Stimulated activated CD8-positive, alpha-beta memory T cell treated with anti-CD3 and anti-CD28 coated beads, Interleukin-4, amount 100 ng/mL, for 1 hour (primary cell): ENCODE measurements at places on chromosomes 1 and 21.

DNA sequence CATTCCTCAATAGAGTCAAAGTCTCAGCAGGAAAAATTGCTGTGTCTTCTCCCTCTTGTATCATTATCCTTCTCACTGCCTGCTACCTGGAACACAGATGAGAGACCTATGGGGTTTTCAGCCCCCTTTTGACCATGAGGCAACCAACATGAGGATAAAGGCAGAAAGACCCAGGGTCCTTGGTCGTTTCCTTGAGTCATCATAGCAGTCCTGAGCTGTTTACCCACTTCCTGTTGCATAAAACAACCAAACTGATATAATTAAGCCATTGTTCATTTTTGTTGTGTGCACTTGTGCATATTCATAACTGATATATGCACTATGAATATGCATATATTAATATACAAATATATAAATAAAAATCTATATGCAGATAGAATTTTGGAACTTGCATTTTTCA, 188.3 kb upstream of the MAP1LC3C start:
- no peak for DNase-seq

GRCh38 chr1:56821462-56821797, 2.2 kb upstream of the FYB2 start:
- no peak for DNase-seq

GRCh38 chr21:17370263-17370662, 142.6 kb upstream of the CXADR start:
- DNase-seq, result no peak

DNA sequence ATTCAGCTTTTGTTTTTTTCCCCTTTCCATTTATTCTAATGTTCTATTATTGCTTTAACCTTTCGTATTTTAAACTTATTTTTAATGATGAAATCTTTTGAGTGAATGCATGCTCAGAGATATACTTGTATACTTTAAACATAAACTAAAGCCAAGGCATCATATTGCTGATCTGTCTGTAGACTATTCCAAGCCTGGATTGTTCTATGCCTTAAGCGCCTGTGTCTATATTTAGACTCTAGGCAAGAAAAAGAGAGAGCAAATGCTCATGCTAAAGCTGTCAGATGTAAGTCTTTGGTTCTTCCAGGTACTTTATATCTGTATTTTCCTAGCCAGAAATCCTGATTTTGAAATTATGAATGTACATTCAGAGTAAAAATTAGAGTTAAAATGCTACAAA, 14.4 kb downstream of the SH3GLB1 start:
- DNase-seq, result no peak

DNA sequence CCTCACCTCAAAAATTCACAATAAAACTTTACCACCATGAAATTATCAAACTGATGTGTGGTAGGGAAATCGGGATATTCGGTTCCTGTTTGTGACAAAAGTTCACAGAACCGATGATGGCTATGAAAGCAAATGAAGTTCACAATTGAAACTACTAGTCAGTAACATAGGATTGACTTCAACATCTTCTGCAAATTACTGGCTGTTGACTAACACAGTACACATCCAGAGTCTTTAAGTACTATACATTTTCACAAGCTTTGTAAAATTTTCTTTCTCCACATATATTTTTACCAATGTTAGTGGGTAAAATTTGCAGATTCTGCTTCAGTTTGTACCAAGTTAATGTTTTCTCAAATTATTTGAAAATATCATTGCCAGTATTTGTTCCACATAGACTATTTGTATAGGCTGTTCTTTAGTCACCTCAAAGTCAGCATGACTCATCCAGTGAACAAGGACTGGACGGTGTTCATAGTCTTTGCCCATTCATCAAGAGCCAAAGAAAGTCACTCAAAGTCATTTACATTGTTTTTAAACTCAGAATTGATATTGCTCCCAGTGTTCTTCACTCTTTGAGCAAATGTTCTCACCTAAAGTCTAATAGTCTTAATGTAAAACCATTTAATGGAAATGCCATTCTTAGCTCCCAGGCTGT, 213.4 kb downstream of the USP25 start:
- no peak for DNase-seq
